SK-N-MC (cell line): ENCODE measurements at places on chromosomes 7 and 10.

DNA sequence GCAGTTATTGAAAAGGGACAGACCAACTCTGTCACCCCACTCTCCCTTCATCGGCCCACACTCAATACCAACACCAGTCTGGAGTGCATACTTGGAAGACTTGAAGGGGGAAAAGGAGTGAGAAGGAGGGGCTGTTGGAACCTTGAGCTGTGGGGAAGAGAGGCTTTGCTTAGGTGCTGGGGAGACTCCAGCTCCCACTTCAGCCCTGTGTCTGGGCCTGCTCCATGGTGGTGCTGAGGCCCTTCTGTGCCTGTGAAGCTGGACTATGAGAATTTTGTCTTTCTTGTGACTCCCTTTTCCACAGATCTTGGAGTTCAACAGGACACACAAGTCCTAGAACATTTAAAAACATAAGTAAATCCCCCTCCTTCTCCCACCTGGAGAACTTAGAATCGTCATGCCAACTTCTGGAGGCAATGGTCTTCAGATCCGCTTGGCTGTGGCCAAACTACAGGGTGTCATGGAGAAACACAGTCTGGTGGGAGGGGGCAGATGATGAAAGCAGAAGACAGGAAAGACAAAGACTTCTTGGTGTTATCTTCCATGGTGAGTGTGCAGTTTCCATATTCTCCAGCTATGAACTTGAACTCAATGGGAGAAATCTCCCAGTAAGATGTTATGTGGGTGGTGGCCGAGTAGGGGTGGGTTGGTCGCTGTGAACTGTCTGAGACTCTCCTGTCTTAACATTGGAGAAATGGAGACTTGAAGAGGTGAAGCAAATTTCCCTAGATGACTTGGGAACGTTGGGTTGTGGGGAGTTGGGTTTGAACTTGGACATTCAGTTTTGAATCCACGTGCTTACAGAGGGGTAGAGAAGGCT lies 18.4 kb upstream of the GIMAP8 start:
- no peak for DNase-seq

- DNase-seq = no peak
Observed at GRCh38 chr10:74011017-74011416, 13.1 kb downstream of the VCL start.

- no peak for DNase-seq
Observed at GRCh38 chr10:42864575-42864974, 82.0 kb downstream of the BMS1 start.

DNA sequence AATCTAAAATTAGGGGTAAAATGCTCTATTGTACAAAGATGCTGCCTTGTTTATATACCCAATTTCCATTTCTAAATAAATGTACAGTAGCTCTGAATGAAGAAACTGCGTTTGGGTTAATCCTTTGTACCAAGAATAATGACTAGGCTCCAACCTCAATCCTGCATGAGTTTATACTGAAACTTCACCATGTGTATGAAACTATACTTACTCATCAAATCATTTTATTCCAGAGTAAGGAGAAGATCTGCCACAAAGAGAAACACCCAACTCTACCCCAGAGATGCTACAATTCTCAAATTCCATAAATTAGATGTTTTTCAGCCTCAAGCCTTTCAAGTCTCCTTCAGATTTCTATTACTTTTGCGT lies 53.8 kb upstream of the AKR1E2 start:
- no peak for DNase-seq

DNA sequence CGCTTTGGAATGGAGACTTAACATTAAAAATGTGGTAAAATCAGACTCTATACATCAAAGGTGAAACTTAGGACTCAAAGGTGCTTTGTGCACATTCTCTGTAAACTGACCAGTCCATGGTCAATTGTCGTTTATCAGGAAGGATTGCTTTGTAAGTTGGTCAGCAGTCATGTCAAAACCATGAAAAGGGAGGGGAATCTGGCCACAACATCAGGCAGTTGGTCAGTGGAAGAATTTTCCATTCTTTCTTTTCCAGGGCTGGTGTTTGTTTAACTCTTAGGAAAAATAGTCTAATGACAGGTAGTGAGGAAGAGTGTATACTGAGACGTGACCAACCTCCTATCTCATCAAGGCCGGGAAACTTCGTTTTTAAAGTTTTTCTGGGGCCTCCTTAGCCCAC lies 226.5 kb downstream of the ADK start:
- DNase-seq = no peak

GRCh38 chr7:151626422-151627115 lies 106.9 kb upstream of the RHEB start:
- no peak for DNase-seq

- DNase-seq = no peak
Observed at GRCh38 chr10:30704026-30704600, 74.6 kb upstream of the LYZL2 start.

DNA sequence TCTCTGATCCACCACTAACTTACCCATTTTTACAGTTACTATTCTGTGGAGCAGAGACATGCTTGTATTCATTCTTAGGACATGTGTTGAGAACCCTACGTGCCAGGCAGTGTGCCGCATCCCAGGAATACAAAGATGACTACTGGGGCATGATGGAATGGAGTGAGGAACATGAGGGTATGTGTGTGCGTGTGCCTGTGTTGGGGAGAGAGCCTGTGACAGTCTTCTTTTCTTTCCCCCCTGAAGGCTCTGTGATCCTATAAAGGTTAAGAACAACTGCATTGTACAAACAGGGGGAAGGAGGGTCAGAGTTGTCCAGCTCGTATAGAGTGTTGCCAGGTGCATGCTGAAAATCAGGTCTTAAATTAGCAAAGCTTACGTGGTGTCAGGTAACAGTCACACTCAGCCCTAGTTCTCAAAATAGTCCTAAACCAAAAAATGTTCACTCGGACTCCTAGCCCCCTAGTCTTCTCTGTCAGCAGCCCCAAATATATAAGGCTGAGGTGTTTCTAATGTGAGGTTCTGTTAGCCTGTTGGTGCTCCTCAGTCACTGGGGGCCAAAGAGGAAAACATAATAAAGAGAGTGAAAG lies 161.9 kb downstream of the CELF2 start:
- no peak for DNase-seq

DNA sequence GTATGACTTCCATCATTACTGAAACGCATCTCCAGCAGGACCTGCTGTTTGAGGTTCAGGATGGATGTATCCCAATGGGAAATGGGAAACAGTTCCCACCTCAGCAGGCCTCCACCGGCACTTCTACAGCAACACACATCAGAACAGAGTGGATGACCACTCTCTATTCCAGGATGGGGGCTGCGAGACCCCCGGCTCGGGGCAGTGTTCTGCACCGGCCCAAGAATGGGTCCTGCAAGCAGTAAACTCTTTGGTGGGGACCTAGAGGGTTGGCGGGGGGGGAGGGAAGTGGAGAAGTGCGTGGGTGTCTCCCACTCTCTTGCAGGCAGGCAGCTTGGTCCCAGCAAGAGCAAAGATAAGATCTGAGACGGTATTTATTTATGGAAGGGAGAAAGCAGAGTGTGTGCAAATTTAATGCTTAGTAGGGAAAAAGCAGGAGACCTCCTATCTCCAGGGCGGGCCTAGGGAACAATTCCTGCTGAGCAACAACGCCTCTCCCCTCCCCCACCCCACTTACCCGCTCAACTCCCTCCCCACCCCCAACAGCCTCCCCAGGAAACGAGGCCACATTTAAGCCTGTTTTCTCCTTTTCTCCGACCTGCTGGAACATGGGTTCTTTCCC lies 4.0 kb downstream of the SFMBT2 start:
- no peak for DNase-seq

- no peak for DNase-seq
Observed at GRCh38 chr10:25747084-25747483, 186.9 kb upstream of the MYO3A start.

DNA sequence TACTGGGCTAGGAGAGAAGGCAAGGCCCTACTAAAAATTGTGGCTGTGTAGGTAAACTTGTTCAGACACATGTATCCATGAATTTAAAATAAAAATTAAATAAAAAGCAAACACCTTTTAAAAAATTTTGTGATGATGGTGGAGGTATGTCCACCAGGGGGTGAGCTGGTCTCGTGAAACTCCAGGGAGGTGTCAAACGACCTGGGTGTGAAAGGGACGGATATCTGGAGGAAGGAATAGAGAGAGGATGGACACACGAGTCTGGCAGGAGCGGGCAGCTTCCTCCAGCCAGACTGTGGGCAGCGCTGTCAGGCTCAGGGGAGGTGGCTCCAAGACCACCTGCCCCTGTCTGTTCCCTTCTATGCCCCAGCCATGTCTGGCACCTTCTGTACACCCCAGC lies 34.8 kb upstream of the DMBT1 start:
- no peak for DNase-seq

DNA sequence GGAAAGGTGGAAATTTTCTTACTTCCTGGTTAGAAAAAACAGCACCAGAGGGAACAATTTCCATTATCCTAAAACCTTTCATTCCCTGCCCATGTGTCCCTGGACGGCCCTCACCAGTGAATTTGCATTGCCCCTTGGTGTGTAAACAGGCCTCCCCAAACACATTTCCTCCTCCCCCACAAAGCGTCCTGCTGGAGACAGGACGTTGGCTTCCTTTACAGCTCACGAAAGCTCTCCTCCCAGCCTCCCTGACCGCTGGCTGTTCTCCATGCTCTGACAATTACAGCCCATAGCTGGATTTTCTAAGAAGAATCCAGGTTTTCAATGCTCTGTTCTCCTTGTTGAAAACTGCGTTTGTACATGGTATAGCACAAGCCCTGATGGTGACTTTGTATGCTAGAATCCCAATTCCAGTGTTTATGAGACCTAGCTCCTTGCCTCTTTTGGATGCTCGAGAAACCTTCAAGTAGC lies 724.2 kb upstream of the CELF2 start:
- DNase-seq = no peak

GRCh38 chr10:49407552-49408137 lies 11.8 kb upstream of the DRGX start:
- no peak for DNase-seq

- no peak for DNase-seq
Observed at GRCh38 chr7:13055732-13056368, 368.4 kb downstream of the ARL4A start.

- DNase-seq = no peak
Observed at GRCh38 chr10:130141878-130142277, 5.7 kb downstream of the GLRX3 start.

DNA sequence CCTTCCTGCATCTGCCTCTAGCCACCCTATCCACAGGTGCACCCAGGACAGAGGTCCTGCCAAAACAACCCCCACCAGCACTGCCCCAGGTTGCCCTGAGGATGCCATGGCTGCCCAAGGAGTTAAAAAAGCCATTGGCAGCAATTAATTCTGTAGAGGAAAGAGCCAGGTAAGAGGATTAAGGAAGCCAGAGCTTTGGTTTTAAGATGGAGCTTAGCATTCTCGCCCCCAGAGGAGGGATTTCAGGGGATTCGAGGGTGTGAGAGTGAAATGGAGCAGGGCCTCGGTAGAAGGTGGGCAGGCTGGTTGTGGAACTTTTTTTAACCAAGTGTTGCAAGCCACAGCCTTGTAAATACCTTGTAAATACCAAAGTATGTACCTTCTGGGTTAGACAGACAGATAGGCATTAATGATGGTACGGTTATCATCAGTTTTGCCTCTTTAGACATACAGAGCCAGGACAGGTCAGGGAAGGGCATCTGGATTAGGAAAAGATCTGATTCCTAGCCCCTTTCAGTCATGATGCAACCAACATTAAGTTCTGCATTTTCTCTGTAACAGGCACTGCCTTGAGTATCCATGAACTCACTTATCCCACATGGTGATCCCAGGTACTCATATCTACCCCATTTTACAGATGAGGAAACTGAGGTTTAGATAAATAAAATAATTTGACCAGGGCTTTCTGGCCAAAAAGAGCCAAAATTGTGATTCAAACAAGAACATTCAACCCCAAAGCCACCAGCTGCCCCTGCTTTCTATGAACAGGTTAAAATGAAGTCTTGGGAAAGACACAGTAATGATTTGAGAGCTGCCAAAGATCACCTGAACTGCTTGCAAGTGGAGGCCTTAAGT lies 120.7 kb upstream of the PPIF start:
- DNase-seq = no peak

GRCh38 chr10:78045237-78045636 lies 11.6 kb downstream of the RPS24 start:
- no peak for DNase-seq

GRCh38 chr10:43254881-43255633 lies 11.8 kb downstream of the RASGEF1A start:
- no peak for DNase-seq

DNA sequence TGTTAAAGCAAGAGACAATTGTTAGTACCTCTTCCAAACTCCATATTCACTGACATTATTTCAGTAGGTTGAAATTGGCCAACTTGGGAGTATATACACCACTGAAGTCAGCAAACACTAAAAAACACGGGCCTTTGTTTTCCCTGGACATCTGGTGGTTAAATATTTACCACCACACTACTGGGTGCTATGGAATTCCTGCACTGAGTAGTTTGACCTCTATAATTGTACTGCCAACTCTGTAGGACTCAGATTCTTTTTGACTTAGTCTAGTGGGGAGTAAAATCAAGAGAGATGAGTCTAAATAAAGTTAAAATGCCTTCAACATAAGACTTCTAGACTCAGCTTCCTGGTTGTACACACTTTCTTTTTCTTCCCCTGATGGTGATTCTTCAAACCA lies 41.3 kb upstream of the TES start:
- DNase-seq = no peak

DNA sequence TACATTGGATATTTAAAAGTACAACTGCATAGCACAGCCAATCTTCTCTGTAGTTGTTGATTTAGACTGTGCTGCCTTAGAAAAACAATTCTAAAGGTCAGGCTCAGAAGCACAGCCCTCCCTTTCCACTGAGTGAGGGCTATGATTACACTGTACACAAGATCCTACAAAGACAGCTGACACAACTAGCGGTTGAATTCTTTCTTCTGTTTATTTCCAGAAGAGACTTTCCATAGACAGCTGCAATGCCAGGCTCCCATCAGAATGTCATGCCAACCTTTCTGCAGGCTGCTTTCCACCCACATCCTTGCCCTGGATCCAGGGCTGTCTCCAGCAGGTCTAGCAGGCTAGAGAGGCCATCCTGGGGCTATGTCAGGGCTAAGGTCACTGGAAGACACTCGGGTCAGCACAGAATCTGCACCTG lies 39.3 kb downstream of the FAM13C start:
- no peak for DNase-seq

- DNase-seq = no peak
Observed at GRCh38 chr10:132671228-132672154, 114.5 kb downstream of the NKX6-2 start.

DNA sequence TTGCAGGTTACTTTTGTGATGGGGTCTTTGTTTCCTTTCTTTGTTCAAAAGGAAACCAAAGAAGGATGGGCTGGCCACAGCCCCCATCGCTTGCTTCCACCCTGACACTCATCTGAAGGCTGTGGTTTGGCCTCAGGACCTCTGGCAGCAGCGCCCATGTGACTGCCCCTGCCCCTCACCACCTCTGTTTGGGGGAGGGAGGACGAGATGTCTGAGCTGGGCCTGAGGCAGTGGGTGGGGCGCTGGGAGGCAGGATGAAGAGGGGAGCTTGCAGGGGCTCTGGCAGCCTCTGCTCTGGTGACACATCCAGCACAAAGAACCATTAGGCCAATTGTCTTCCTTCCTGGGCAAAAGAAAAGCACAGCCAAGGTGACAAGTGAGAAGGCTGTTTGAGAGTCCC lies 15.9 kb upstream of the CHST15 start:
- no peak for DNase-seq
